Mucosa of gallbladder (tissue), 1 donor: ENCODE measurements at places on chromosomes 13 and 19.

- no peak for DNase-seq
These were observed at the start of gene TNFRSF19 for GRCh38 chr13:23570099-23570920. Gene TNFRSF19 (plus strand): TSS chr13:23570412. CDS start chr13:23590184, 19,772 bp downstream.

- no peak for DNase-seq
These were observed 17.0 kb upstream of the TMEM255B start for GRCh38 chr13:113742000-113742441.

DNA sequence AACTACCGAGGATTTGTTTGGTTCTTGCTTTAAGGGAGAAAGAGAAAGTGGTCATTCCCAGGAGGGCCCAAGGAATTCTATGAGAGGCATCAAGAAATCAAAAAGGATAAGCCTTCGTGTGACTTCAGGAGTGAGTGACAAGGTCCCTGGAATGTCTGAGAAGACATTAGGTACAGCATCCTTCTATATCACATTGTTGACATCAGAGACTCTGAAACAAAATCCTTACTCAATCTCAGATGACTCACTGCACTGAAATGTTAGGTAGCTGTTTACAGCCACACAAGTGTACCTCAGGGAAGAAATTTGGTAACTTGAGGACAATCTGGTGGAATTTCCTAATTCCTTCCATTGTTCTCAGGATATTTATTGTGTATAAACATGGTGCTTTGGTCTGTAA lies 7.9 kb upstream of the LGALS14 start:
- no peak for DNase-seq

GRCh38 chr13:32849369-32849768 lies 166.9 kb upstream of the KL start:
- no peak for DNase-seq

DNA sequence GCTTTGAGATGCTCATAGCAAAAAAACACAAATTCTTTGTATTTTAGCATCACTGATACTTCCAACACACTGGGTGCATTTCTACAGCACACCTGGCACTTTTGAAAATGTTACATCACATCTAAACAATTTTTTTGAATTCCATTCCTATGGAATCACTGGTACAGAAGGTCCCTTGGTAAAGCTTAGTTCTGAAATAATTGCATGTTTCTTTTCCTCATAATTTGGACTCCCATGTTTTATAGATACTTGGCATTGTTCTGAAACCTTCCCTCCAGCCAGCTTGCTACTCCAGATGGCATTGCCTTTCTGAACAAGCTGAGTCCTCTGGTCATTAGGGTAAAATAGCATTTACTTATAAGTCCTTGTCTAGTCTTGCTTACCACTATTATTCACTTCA lies 481.3 kb upstream of the GPC6 start:
- no peak for DNase-seq
